Skeletal muscle cell (primary cell): ENCODE measurements at places on chromosomes 7 and 10.

GRCh38 chr7:107173691-107174406 lies 5.0 kb downstream of the HBP1 start:
- DNase-seq = no peak

DNA sequence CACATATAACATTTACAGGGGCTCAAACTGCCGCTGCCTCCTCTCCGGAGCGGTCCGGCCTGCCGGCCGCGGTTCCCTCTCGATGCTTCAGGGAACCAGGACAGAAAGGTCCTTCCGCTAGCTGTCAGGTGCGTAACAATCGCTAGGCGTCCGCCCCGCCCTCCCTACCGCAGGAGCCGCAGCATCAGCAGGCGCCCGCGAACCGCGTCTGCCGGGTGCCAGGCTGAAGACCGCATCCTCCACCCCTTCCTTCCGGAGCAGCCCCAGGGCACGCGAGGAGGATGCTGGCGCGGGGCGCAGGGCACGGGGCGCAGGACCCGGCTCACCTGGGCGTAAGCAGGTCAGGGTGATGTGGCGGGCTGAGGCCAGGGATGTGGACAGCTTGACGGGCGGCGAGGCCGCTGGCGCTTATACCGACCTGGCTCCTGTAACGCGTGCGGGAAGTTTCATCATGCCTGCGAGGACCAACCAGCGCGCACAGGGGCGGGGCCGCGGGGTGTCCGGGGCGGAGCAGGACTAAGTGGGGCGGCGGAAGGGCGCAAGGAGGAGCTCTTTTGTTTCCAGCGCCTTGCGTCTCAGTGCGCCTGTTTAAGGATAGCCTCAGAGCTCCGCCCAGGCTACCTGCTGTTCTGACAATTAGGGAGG lies at the start of gene ASNS:
Gene ASNS, minus strand, starts transcription at position 384 of the 645 bp plus-strand sequence. CDS start 3,252 bp downstream, outside the sequence.
- peak; percentile 71 for DNase-seq

- no peak for DNase-seq
Measured at GRCh38 chr7:87774690-87775089, 101.5 kb downstream of the SLC25A40 start.

GRCh38 chr7:84548366-84549365 lies 354.1 kb upstream of the SEMA3A start:
- no peak for DNase-seq

DNA sequence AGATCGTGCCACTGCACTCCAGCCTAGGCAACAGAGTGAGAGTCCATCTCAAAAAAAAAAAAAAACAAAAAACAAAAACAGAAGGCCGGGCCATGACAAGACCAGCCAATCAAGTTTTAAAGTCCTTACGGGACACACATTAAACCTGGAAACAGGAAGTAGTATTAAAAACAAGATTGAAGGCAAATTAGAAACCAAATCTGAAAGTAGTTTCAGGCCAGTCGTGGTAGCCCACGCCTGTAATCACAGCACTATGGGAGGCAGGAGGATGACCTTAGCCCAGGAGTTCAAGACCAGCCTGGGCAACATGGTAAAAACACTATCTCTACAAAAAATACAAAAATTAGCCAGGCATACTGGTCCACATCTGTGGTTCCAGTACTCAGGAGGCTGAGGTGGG lies 18.1 kb downstream of the PSAP start:
- no peak for DNase-seq

DNA sequence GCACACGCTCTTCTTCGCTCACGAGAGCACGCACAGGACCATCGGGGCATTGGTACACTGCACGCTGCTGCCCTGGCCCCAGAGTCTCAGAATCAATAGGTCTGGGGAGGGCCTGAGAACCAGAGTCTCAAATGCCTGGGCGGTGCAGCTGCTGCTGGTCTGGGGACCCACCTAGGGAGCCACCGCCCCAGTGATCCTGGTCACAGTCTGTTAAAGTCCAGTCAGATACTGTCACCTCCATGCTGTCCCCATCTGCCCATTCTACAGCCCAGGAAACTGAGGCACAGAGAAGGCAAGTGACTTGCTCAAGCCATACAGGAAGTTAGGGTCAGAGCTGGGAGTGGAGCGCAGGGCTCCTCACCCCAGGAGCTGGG lies 38.0 kb downstream of the ZCCHC24 start:
- DNase-seq = no peak

DNA sequence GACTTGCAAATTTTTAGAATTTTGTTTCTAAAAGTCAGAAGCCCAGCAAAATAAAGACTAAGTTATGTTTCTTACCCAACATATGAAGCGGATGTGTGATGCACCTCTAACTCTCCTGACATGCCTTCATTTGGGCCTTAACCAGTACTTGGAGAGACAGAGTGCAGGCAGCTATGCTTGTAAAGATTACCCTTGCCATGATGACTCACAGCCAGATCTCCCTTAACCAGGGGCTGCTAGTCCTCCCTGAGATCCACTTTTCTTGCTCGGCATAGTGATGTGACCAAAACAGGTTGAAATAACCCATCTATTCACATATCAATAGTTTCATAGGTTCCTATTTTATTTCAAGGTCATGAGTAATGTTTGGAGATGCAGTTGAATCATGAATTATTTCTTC lies 43.6 kb downstream of the PPP1R3A start:
- no peak for DNase-seq

DNA sequence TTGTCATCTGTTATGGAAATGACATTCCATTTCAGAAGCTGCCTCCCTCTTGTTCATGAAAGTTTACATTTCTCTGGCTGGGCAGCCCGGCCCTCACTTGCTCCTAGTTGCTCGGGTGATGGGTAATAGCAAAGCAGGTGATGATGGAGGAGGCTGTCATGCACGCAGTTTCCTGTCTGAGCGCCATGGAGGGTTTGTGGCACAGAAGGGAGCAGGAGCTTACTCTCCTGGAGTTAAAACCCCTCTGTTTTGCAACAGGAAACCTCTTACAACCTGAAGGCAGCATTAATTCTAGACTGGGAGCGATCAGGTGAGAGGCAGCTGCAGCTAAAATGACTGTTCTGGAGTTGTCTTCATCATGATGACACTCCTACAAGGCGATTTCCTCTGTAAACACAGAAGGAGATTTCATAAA lies 34.1 kb upstream of the MKI67 start:
- no peak for DNase-seq

DNA sequence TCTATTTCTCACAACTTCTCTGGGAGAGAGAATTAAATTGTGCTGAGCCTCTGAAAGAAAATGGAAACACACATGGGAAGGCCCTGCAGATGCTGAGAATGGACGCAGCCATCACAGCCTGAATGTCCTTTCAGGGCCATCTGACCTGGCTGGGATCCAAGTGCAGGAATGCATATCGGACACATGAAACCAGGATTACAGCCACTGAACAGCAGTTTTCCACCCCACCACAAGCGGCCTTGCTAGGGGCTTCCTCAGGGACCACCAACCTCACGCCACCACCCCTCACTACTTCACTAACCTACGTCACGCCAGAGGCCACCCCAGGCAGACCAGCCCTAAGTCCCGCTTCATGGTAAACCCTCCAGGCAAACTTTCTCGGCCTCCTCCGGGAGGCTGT lies 103.3 kb downstream of the DIP2C start:
- DNase-seq = no peak

- no peak for DNase-seq
Measured at GRCh38 chr7:553636-554111, 34.0 kb upstream of the PDGFA start.

- DNase-seq = no peak
Measured at GRCh38 chr10:100888957-100889356, 23.8 kb upstream of the SLF2 start.

DNA sequence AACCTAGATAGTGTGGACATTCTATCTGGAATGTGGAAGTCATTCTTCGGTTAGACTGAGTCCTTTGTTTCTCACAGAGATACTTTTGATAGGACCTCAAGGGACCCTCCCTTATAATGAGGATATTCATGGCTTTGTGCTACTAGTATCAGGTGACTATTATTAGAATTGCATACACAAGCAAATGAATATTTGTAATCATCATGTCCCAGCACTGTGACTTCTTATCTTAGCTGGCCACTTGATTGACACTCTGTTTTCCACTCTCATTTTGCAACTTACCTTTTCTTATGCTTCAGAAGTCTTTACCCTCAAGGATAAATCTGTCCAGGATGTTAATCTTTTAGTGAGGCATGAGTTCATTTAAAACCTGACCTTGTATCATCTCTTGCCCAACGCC lies 268.2 kb upstream of the FZD1 start:
- DNase-seq = no peak

DNA sequence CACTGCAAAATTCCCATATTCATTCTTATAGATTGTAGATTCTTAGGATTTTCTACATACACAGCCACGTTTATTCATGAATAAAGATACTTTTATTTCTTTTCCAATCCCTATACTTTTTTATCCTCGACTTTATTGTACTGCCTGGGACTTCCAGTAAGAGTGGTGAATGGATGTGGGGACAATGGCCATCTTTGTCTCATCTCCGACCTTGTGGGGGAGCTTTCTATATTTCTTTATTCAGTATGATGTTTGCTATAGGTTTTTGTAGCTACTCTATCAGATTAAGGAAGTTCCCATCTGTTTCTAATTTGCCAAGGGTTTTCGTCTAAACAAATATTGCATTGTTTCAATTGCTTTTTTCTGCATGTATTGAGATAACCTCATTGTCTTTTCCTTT lies 184.3 kb downstream of the FOXP2 start:
- no peak for DNase-seq

DNA sequence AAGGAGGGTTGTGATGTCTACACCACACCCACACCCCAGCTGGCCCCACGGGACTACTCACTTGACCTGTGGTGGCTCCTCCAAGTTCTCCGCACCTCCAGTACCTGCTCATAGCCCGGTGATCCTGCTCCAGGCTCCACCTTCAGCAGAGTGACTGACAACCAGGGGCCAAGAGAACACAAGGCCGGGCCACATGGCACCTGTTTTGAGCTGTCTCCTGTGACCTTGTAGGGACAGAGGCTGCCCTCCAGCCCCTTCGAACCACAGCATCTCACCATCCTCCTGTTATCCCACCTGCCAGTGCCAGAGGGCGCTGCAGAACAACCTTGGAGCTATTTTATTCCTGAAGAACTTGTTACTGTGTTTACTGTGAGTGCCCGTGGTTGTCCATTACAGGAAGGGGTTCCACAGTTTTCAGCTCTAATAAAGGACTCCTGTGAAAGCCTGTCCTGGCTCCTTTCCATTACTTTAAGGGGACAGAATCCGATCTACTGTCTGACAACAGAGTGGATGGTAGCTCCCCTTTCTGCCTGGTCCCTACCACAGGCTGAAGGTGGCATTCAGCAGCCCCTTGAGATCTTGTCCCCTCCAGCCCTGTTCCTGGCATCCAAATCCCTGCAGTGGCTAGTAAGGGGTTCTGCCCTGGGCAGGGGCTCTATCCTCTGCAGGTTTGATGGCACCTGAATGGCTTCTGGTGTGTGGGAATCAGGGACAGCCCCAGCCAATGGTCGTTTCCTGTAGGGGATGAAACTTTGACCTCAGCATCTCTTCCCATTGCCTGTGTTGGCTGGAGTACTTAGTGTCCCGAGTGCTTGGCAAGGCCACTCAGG lies 50.8 kb downstream of the C10orf120 start:
- no peak for DNase-seq

GRCh38 chr10:49080071-49080470 lies 35.3 kb downstream of the VSTM4 start:
- peak; percentile 36 for DNase-seq

DNA sequence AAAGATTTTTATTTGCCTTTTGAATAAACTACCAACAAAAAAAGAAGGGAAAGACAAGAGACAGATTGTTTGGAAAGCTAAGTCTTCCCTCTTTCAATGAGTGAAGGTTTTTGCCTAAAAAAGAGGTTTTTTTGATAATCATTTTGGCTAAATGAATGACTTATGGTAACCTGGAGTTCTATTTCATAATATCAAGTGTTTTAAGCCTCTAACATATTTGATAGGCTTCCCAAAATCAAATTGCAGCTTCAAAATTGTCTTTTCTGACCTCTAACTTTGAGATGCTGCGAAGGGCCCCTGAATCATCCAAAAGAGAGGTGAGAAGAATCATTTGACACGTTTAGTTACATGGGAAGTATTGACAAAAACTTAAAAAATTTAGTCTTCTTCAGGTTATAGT lies 53.0 kb upstream of the NAMPT start:
- DNase-seq = no peak

GRCh38 chr7:14754631-14755030 lies 147.9 kb downstream of the DGKB start:
- DNase-seq = peak; percentile 70

DNA sequence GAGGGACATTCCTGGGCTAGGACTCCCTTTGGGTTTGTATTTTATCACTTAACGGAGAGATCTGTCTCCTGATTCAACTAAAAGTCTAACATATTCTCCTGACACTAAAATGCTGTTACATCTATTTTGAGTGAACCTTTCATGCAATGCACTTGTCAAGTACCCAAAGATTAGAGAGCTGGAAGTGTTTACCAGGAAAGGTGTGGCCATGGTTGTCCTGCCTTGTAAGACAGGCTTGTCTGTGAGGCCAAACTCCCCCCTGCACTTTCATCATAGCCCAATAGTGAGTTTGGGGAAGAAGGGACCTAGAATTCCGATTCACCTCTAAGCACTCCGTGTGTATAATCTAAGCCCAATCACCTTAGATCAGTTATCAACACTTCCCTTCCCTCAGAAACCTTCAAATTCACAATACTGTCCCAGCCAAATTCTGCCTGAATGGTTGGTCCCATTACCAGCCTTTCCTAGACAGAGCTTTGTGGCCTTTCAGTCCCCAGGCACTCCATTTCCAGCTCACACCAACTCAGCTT lies 162.6 kb upstream of the NAMPT start:
- no peak for DNase-seq

GRCh38 chr7:148540041-148540738 lies 50.4 kb upstream of the C7orf33 start:
- DNase-seq = peak; percentile 24

DNA sequence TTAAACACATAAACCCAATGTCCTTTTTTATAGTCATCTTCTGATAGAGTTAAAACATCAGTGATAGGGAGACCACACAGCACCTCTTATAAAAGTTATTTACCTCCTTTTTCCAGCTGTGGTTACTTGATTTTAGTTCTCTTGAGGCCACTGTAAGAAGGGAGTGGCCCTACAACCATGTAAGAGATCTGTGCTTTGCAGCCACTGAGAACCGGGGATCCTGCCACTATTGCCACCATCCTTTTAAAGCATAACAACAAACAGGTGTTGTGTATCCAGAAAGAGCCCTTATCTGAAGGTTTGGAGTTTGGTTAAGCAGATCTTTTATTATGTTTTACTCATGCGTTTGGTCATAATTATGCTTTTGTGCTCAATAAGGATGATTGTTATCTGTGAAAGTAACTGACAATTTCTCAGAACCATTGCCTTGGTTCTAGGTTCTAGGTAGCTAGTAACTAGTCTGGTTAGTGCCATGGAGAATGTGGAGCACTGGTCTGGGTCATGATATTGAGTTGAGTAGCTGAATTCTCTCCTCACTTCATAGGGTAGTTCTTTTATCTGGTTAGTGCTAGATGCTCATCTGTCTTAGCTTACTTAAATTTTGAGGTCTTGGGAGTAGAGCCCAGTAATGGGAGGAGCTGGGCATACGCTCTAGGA lies 56.5 kb downstream of the ST7 start:
- DNase-seq = no peak

- DNase-seq = no peak
Measured at GRCh38 chr7:33644489-33644888, 260.9 kb upstream of the BMPER start.
